ENCODE measurements at places on chromosomes 5 and 9.
A peak's percentile ranks its signal among the peaks of the same experiment; 100 is the strongest.

GRCh38 chr5:116032094-116032517 lies at the start of gene ARL14EPL:
ARL14EPL (plus strand) TSS chr5:116032472; CDS start chr5:116051466, 18,994 bp downstream.
- H3K36me3 ChIP-seq, result no peaks in the 10 kb centered on the region
- DNase-seq, result peak; percentile 47
- no peaks in the 10 kb centered on the region for H3K4me1 ChIP-seq
- H3K4me3 ChIP-seq, result no peak within 1 kb of the TSS
- no peak within 1 kb of the TSS for H3K27ac ChIP-seq
- H3K27me3 ChIP-seq, result peaks cover 8% of the 10 kb centered on the region

GRCh38 chr5:133015466-133015865 lies 10.9 kb downstream of the ZCCHC10 start:
- DNase-seq, result no peak
- no peak overlapping the region for H3K27ac ChIP-seq
- H3K36me3 ChIP-seq, result peaks cover 10% of the 10 kb centered on the region
- no peaks in the 10 kb centered on the region for H3K27me3 ChIP-seq

GRCh38 chr9:32360983-32361673 lies 23.3 kb upstream of the ACO1 start:
- no peaks in the 10 kb centered on the region for H3K27me3 ChIP-seq
- H3K4me1 ChIP-seq, result no peaks in the 10 kb centered on the region
- H3K27ac ChIP-seq, result no peak overlapping the region

- H3K27ac ChIP-seq, result no peak overlapping the region
- no peaks in the 10 kb centered on the region for H3K27me3 ChIP-seq
- no peaks in the 10 kb centered on the region for H3K4me1 ChIP-seq
- no peaks in the 10 kb centered on the region for H3K36me3 ChIP-seq
Observed at GRCh38 chr9:120289990-120290975, 289.7 kb downstream of the CDK5RAP2 start.

DNA sequence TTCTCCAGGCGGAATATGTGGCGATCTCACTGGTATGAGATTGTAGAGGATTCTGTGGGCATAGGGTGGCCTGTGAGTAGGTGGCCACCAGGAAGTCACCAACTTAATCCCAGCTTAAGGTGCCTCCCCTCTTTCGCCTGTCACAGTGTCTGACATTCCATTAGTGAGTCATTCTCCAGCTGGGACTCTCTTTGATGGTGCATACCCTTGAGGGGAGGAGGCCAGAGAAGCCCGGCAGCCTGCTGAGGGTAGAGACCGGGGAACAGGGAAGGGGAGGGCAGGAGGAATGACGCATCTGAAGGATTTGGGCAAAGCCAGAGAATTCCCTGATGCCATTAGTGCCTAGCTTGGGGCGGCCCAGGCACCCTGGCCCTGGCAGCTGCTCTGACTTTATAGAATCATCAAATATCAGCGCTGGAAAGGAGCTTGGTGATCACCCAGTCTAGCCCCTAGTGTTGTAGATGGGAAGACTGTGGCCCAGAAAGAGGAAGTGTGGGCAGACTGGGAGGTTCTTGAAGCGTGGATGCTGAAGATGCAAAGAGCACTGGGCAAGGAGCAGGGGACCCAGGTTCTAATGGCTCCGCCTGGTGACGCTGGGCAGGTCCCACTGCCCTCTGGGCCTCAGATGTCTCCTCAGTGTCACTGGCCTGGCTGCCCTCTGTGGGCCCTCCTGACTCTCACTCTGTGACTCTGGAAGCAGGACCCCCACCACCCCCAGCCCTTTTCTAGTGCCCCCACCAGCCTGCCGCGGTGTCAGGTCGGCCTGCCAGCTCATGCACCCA lies 41.4 kb downstream of the DAB2IP start:
- peaks cover 34% of the 10 kb centered on the region for H3K4me1 ChIP-seq
- H3K27ac ChIP-seq, result no peak overlapping the region
- DNase-seq, result peak; percentile 81
- H3K27me3 ChIP-seq, result no peaks in the 10 kb centered on the region

DNA sequence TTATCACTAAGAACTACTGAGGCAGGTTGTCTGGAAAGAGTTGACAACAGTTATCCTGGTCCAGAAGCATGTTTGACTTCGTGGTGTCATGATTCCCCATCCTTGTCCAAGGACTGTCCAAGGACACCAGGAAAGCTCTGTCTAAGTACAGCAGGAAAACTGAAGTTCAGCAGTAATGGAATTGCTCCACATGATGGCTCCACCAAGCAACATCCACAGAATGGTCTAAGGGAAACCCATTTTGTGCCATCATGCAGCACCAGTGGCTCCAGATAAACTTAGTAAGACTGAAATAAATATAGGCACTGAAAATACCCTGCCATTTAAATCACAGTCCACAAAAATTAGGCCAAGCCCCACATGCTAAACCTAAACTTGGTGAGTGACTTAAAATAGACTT lies 192.8 kb downstream of the CDH18 start:
- peak; percentile 3 for DNase-seq
- H3K36me3 ChIP-seq, result no peaks in the 10 kb centered on the region
- no peak overlapping the region for H3K4me3 ChIP-seq

DNA sequence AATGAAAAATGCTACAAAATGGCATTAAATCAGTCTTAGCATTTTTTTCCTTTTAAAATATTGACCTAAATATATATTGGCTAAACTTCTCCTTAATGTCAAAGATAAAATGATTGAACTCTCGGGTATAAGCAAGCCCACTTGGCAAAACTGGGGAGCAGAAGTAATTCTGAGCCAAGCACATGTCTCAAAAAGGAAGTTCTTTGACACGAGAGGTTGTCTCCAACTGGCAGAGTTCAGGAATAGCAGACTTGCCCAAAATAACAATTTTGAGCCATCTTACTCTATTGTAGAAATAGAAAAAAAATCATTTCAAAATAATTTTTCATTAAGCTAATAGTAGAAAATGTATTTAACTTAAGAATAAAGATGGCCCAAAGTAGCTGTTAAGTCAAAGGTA lies 10.4 kb upstream of the MLLT3 start:
- no peak overlapping the region for H3K27ac ChIP-seq
- no peaks in the 10 kb centered on the region for H3K4me1 ChIP-seq
- 0 out of 3 replicates have a peak, but pooled peaks cover 5% of the 10 kb centered on the region for H3K27me3 ChIP-seq
- DNase-seq, result no peak
- H3K4me3 ChIP-seq, result no peak overlapping the region
- no peaks in the 10 kb centered on the region for H3K36me3 ChIP-seq

DNA sequence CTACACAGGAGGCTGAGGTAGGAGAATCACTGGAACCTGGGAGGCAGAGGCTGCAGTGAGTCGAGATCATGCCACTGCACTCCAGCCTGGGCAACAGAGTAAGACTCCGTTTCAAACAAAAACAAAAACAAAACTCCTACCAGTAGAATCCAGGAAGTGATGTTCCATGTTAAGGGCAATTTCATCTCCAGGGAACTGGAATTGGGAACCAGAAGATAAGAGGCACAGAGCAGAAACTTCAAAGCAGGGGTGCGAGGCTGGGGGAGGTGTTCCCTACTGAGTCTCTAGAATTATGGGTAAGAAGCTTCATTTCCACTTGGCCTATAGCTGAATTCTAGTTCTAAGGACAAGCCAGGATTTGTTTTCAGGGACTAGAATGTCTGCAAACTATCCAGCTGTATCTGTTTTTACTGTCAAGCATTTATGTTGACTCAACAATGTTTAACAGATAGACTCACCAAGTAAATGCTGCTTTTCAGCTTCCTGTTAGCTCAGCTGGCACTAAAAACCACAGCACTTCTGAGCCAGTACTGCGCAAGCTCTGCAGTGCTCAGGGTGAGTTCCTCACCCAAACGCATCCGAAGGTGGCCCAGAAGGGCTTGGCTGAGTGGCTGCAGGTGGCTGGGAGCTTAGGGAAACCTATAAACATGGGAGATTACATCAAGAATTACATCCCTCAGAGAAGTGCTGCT lies 320.1 kb downstream of the MTRR start:
- no peaks in the 10 kb centered on the region for H3K4me1 ChIP-seq
- H3K4me3 ChIP-seq, result no peak overlapping the region
- no peak overlapping the region for H3K27ac ChIP-seq

GRCh38 chr5:179768326-179769085 lies 25.3 kb upstream of the LTC4S start:
- H3K27ac ChIP-seq, result no peak overlapping the region
- peaks cover 81% of the 10 kb centered on the region for H3K36me3 ChIP-seq

DNA sequence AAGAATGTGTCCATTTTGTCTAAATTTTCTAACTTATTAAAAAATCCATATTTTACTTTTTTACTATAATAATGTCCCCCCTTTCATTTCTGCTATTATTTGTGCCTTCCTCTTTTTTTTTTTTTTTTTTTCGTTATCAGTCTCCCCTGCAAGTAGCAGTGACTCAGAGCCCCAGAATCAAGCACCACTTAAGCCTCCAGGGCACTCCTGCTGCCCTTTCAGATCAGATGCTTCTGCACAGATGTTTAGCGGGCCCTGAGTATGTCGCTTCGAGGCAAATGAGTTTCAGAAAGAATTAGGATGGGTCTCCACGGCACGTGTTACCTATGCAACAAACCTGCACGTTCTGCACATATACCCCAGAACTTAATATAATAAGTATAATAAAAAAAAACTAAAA lies 11.7 kb downstream of the MED7 start:
- H3K27ac ChIP-seq, result no peak overlapping the region
- H3K4me3 ChIP-seq, result no peak overlapping the region
- no peaks in the 10 kb centered on the region for H3K27me3 ChIP-seq
- DNase-seq, result no peak
- no peaks in the 10 kb centered on the region for H3K36me3 ChIP-seq

DNA sequence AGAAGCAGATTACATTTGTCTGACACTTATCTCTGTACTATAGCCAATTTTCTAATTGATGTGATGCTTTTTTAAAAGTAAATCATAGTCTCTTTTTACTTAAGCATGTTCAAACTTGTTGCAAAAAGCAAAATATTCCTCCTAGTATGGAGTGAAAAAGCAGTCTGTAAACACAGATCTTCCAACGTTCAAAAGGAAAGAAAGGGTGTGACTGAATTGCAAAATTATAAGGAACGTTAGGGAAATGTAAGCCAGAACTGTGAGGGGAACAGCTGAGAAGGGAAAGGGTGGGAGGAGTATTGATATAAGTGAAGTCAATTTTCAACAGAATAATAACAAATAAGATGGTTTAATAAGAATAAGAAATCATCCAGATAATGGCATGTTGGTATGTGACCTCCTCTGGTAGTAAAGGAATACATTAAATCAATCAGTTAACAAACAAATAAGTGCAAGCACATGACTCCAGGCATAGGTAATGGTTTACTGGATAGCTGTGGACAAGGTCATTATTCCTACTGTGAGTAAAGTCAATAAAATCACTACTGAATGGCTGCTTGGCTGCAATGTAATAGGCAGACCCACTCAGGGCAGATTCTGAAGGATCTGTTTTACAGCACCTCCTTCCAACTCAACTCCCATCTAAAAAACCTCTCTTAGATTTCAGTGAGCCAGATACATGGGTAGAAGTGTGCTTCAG lies 239.1 kb upstream of the NMUR2 start:
- H3K27ac ChIP-seq, result no peak overlapping the region
- H3K27me3 ChIP-seq, result no peaks in the 10 kb centered on the region
- no peaks in the 10 kb centered on the region for H3K4me1 ChIP-seq
- no peak for DNase-seq
- H3K4me3 ChIP-seq, result no peak overlapping the region

DNA sequence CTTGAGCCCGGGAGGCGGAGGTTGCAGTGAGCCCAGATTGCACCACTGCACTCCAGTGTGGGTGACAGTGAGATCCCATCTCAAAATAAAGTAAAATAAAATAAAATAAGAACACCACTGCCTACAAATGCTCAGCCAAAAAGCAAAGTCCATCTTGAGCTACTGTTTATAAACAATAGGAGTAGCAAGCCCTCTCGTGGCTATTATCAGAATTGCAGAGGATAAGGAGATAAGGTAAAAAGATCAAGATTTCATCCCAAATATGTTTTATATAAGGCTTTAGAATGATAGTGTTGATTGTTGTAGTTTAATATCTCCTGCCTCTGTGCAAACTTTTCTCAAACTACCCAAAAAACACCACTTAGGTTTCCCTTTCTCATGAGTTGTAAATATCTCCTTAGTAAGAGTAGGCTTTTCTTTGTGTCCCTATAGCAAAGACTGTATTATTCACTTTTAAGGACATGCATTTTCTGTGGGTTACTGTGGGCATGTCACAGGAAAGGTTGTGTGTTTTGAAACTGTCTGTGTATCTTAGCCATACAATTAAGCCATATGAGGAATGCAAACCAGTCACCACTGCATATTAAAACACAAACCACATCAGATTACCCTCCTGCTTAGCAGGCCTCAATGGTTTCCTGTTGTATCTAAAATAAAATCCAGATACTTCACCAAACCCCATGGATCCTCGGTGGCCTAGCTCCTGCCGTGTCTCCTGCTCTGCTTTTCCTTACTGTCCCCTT lies 31.8 kb upstream of the CKS2 start:
- no peaks in the 10 kb centered on the region for H3K36me3 ChIP-seq
- no peak overlapping the region for H3K27ac ChIP-seq
- peak; percentile 45 for DNase-seq
- no peaks in the 10 kb centered on the region for H3K4me1 ChIP-seq
- H3K27me3 ChIP-seq, result no peaks in the 10 kb centered on the region
- no peak overlapping the region for H3K4me3 ChIP-seq

- no peaks in the 10 kb centered on the region for H3K27me3 ChIP-seq
- DNase-seq, result no peak
- no peak overlapping the region for H3K4me3 ChIP-seq
- no peaks in the 10 kb centered on the region for H3K36me3 ChIP-seq
- peak overlapping the region; percentile 87 for H3K27ac ChIP-seq
Observed at GRCh38 chr9:133135146-133135745, 14.2 kb upstream of the RALGDS start.

DNA sequence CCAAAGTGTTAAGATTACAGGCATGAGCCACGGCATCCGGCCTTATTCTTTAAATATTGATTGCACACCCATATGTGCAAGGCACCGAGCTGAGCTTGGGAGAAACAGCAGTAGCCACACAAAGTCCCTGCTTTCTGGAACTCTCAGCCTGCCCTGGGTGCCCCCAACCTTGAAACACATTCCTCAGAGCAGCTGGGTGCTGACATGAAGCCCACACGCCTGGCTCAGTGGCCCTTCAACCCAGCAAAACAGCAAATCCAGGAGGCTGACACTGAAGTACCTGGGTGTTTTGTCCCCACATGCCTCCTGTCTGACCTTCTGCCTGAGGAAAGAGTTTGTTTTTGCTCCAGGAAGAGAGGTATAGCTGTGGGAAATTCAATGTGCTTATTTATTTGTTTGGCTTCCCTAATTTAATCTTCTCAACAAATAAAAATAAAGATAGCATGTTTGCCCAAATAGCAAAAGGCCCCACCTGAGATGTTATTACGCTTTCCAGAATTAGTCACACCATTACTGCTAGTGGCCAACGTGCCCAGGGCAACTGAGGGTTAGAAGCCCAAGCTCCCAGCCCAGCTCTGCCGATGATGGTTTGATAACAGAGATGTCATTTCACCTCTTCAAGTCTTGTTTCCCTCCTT lies 13.4 kb upstream of the TCOF1 start:
- no peak overlapping the region for H3K27ac ChIP-seq
- no peak overlapping the region for H3K4me3 ChIP-seq
- no peaks in the 10 kb centered on the region for H3K36me3 ChIP-seq
- peaks cover 2% of the 10 kb centered on the region for H3K27me3 ChIP-seq

Data from HepG2 (cell line).